Fibroblast of pulmonary artery (primary cell): ENCODE measurements at places on chromosomes 12 and 14.

- DNase-seq = no peak
Observed at GRCh38 chr14:81535396-81536164, 1.9 kb upstream of the SEL1L start.

- peak; percentile 25 for DNase-seq
Observed at GRCh38 chr12:81797100-81797499, 38.0 kb upstream of the PPFIA2 start.

- DNase-seq = no peak
Observed at GRCh38 chr14:103687712-103688111, 27.5 kb downstream of the XRCC3 start.

- peak; percentile 3 for DNase-seq
Observed at GRCh38 chr14:85040046-85040685, 489.8 kb upstream of the FLRT2 start.

DNA sequence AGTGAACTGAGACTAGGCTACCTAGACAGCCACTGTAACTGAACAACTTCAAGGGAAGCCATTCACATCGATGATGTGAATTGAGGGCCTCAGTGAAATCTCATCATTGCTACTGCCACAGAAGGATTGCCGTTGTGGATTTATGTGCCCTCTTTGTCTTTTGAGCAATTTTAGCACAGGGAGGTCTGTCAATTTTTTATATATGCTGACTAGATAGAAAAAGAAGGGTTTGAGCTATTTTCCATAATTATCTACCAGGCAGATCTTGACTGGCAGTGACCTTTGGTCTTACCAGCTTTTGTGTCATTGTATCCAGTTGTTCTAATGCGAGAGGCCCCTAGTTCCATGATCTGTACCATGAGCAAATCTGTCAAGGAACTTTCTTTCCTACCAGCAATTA lies 179.4 kb downstream of the ERC1 start:
- no peak for DNase-seq

DNA sequence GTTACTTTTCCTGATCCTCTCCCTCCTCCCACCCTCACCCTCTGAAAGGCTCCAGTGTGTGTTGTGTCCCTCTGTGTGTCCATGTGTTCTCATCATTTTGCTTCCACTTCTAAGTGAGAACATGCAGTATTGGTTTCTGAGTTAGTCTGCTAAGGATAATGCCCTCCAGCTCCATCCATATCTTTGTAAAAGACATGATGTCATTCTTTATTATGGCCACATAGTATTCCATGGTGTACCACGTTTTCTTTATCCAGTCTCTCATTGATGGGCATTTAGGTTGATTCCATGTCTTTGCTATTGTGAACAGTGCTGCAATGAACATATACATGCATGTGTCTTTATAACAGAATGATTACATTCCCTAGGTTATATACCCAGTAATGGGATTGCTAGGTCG lies 51.9 kb upstream of the BBS10 start:
- no peak for DNase-seq

GRCh38 chr14:23539248-23540140 lies 12.1 kb downstream of the ZFHX2 start:
- peak; percentile 49 for DNase-seq

DNA sequence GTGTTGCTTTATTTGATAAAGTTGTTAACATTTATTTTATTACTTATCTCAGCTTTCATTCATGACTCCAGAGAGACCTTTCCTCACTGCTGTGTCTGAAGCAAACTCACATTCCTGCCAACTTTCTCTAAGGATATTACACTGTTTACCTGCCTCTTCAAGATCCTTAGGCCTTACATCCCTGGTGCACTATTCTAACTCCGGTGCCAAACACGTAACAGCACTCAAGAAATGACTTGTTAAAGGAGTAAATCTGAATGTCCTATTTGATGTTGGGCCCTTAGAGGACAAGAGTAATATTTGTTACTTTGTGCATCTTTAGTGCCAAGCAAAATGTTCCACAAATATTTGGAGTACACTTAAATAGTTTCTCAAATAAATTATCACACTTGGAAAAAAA lies 324.1 kb upstream of the FLRT2 start:
- DNase-seq = no peak

DNA sequence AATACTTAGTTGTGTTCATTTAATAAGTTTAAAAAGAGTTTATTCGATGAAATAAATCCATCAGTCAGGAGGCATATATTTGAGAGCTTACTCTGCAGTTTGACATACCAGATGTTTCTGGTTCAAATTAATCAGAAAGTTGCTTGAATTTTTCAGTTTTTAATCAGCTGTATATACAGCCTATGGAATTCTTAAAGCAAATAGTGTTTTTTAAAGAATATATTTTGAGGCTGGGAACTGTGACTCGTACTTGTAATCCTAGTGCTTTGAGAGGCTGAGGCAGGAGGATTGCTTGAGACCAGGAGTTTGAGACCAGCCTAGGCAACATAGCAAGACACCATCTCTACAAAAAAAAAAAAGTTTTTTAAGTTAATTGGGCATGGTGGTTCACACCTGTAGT lies 112.1 kb downstream of the MON2 start:
- DNase-seq = no peak

- no peak for DNase-seq
Observed at GRCh38 chr12:98954506-98954905, 309.4 kb downstream of the APAF1 start.

GRCh38 chr12:2414810-2415567 lies 362.2 kb downstream of the CACNA1C start:
- no peak for DNase-seq

- peak; percentile 76 for DNase-seq
Observed at GRCh38 chr12:62438098-62438692, 28.4 kb upstream of the MON2 start.

- peak; percentile 84 for DNase-seq
Observed at GRCh38 chr12:12983420-12984035, 16.5 kb downstream of the HEBP1 start.

- DNase-seq = no peak
Observed at GRCh38 chr14:20440465-20440864, 4.5 kb upstream of the KLHL33 start.

DNA sequence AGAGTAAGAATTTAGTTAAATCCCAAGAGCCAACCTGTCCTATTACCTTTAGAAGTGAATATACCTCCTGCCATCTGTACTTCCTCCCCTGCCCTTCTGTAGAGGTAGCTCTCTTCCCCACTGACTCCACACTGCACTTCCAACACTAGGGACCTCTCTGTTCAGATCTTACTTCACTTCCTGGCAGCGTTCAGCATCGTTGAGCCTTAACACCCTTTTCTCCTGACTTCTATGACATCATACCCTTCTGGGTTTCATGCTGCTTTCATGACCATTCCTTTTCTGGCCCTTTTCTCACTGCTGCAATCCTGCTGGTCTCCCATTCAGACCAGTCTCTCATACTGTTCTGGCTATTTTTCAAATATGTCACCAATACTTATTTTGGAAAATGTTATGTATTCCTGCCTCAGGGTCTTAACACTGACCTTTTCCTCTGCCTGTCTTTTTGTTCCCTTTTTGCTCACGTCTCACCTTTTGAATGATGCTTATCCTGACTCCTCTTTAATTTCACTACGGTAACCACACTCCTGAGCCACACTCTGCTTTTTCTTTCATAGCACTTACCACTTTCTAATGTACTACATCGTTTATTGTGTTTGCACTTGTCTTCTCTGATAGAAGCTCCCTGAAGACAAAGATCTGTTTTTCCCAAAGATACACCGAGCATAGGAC lies 67.6 kb downstream of the PLEKHA5 start:
- peak; percentile 57 for DNase-seq

DNA sequence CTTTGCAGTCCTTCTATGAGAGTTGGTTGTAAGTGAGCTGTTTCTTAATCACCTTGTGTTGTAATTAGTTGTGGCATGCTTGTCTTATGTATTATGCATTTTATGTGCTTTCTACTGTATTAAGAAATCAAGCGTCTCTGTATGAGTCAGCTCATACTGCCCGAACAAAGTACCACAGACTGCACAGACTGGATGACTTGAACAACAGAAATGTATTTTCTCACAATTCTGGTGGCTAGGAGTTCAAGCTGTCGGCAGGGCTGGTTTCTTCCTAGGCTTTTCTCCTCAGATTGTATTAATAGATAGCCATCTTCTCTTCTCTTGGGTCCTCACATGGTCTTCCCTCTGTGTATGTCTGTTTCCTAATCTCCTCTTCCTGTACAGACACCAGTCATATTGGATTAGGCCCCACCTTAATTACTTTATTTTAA lies 77.7 kb downstream of the FLRT2 start:
- peak; percentile 78 for DNase-seq

- no peak for DNase-seq
Observed at GRCh38 chr14:56208520-56208919, 90.3 kb downstream of the PELI2 start.
